ENCODE measurements at places on chromosomes 12 and 14.

DNA sequence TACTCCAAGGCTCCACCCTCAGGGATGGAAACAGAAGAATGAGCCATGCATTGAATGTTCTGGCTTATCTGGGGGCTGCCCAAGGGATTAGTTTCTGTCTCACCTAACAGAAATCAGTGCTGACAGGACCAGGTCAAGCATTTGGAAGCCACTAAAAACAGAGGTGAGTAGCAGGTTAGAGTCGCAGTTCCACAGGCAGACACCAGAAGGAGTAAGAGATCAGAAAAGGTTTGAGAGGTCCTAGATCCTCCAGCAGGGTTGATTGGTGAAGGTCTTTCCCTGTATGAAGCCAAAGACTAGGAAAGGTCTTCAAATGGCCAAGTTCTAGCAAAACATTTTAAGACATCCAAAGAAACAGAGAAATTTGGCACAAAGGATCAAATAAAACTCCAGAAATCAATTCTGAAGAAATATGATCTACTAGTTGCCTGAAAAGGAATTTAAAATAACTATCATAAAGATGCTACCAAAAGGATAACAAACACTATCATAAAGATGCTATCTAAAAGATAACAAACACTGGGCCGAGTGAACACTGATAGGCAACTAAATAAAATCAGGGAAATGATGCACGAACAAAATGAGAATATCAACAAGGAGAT lies 19.5 kb upstream of the TTC9 start:
- DNase-seq, result no peak

GRCh38 chr14:58946431-58946830 lies 242.0 kb upstream of the DAAM1 start:
- no peak for DNase-seq

GRCh38 chr12:46402941-46403718 lies 30.6 kb upstream of the SLC38A2 start:
- no peak for DNase-seq

GRCh38 chr12:108514468-108514972 lies 557 bp upstream of the FICD start:
- DNase-seq, result no peak

GRCh38 chr12:96466939-96467751 lies 22.2 kb upstream of the CFAP54 start:
- no peak for DNase-seq

GRCh38 chr12:92105676-92106075 lies 40.0 kb downstream of the BTG1 start:
- DNase-seq, result peak; percentile 54

GRCh38 chr14:54350203-54350602 lies 46.6 kb upstream of the CDKN3 start:
- DNase-seq, result no peak

DNA sequence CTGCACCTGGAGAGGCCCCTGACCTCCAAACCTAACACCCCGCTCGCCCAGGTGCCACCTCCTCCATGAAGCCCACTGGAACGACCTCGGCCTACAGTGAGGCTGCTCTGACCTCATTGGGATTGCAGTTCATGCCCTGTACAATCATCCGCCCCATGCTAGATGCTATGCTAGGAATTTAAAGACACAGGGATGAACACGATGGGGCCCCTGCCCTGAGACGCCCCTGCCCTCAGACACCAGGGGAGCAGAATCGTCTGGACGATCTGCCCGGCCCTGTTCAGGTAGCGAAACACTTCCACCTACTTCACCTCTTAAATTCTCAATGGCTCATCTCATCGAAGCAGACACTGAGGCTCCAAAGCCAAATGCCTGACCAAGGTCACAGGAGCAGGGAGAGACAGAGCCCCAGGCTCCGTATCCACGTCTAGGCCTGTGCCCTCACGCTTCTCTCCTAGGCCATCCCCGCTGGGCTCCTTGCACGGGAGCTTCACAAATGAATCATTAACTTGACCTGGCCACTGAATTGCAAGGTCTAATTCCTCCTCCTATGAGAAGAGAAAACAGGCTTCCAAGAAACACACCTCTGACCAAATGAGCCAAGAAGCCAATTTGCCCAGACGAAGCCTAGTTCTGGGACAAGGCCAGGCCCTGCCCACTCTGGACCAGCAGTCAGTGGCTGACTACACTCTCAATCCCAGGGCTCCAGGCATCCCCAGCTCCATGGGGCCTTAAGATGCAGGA lies 35.2 kb downstream of the SCARB1 start:
- no peak for DNase-seq

GRCh38 chr14:69153152-69153872 lies 393 bp upstream of the DCAF5 start:
- no peak for DNase-seq

GRCh38 chr14:78143489-78144145 lies 26.6 kb upstream of the NRXN3 start:
- DNase-seq, result no peak

DNA sequence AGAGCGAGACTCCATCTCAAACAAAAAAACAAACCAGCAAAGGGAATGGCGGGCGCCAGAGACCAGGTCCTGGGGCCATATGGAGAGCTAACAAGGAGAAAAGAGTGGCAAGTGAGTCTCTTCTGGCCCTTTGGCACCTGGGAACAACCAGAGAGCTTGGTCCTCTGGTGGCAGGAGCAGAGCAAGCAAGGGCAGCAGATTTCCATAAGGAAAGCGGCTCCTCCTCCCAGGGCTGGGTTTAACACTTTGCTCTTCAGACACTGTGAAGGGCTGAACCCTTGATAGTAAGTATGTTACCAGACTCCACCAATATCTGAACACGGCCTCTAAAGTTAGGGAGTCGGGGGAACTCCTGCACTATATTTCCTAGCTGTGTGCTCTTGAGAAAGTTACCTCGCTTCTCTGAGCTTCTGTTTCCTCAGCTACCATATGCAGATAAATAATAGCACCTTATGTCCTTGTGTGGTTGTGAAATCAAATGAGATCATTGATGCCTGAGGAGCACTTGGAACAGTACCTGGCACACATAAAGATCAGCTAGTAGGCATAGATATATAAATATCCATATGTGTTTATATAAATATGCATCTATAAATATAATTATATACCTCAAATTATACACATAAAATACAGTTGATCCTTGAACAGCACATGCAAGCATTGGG lies 33.4 kb upstream of the PLEKHG6 start:
- DNase-seq, result no peak

- no peak for DNase-seq
Observed at GRCh38 chr12:124621296-124621660, 53.9 kb upstream of the NCOR2 start.

- no peak for DNase-seq
Observed at GRCh38 chr12:43267818-43268217, 284.2 kb downstream of the ADAMTS20 start.

DNA sequence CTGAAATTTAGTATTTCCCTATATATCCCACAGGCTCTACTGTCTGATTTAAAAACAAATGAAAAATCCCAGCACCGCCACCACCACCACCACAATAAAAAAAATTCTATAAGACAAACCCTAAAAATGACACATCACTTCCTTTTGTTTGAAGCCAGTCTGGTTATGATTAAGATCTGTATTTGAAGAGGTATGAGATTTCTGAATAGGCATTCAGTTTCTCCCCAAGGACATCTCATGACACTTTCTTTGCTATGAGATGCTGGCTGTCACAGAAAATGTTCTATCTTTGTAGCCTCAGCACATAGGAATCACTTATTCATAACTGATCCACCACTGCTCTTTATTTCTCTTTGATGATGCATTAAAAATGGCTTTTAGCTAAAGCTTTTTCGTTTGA lies 1071.0 kb downstream of the SLC6A15 start:
- DNase-seq, result no peak

DNA sequence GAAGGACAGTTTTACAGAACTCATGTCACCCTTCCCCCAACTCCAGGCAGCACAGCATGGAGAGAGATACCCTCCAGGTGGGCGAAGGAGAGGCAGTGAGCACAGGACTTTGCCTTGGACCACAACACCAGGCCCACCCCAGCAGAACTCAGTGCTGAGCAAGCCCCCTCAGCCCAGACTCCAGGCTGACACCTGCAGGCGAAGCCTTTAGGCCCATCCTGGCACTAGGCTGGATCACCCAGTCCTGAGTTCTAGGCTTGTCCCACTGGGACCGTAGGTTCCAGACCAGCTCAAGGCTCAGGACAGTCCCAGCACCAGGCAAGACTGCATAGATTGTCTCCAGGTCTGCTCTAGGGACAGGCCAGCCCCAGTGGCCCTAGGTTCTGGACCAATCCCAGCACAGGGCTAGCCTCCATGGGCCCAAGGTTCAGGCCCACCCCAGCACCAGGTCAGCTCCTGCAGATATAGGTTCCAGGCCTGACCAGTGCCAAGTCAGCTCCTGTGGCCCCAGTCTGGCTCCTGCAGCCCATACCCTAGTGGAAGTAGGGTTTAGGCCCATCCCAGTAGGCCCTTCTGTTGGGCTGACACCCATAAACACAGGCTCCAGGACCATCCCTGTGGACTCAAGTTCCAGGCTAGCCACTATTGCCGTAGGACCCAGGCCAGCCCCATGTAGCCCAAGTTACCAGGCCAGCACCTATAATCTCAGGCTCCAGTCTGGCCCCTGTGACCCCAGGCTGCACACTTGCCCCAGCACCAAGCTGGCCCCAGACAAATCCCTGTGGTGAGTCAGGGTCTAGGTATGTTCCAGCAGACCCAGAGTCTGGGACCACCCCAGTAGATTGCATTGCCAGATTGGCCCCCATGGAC lies 9.4 kb downstream of the WASHC3 start:
- no peak for DNase-seq

DNA sequence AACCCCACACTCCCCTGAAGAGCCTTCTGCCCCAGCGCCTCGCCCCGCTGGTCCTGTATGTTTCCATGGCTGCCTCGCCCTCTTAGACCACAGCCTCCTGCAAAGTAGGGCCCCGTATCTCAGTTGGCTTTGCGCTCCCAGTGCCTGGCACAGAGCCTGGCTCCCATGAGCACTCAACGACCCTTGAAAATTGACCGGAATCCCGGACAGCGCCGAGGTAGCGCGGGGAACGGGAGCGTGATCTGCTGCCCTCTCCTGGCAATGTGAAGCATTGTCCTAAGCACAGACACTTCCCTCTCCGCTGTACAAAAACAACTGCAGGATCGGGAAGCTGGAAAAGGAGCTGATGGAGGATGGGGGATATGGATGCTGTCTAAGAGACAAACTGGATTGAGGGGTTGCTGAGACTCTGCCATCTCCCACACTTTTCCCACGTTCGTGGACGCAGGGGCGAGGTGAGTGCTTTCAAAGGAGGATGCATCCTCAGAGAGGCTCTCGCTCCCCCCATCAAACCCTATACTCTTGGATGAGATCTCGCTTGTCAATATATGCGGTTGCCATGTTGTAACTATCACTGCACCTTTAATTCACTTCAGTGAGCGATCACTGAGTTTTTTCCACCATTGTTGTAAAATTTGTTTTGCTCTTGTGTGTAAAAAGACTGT lies 10.7 kb upstream of the FKBP4 start:
- no peak for DNase-seq

- peak; percentile 11 for DNase-seq
Observed at GRCh38 chr12:51972422-51972812, 20.9 kb downstream of the ACVR1B start.

- no peak for DNase-seq
Observed at GRCh38 chr14:100017553-100017952, 47.7 kb upstream of the EVL start.

GRCh38 chr14:98900236-98900635 lies 371.8 kb downstream of the BCL11B start:
- no peak for DNase-seq

DNA sequence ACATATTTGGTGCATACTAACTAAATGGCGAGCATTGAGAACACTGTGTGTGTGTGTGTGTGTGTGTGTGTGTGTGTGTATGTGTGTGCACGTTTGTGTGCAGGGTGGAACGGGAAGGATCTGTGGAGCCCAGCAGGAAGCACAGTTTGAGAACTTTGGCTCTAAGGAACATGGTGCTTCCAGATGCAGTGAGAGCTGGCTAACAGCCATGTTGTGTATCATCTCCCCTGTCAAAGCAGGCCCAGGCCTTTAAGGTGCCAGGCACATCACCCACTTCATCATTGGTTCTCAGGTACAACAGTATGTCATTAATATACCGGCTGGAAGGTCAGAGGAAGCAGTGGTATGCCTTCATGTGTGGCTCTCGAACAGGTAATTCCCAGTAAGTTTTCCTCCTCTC lies 72.5 kb downstream of the SLC8A3 start:
- DNase-seq, result no peak

DNA sequence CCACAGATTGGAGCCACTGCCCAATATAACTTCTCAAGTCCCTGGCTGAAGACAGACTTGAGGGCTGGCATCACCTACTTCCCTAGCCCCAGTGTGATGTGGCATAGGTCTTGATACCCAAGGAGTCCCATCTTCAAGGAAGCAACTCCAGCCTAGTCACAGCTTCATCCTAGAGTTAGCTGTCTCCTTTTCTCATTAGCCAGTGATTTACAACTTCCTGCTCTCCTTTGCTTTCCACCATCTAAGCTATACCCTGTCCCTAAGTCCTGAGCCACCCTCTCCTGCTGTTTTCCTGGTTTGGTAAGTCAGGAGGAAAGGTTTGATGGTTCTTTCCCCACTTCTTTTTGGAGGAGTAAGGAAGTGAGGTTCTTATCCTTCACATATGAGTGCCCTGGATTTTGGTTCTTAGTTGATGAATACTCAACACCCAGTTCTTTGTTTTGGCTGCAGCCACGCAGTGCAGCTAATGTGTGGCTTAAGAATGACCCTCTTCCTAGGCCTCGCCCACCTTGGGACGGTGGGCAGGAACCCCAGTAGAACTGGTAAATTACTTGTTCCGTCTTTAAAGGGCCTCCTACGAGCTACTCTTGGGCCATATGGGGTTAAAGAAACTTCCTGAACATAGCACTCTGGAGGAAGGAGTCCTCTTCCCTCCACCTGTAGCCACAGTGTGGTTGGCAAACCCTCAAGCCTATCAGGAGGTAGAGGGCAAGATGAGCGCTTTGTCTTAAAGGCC lies 3.9 kb upstream of the GPX2 start:
- DNase-seq, result no peak

DNA sequence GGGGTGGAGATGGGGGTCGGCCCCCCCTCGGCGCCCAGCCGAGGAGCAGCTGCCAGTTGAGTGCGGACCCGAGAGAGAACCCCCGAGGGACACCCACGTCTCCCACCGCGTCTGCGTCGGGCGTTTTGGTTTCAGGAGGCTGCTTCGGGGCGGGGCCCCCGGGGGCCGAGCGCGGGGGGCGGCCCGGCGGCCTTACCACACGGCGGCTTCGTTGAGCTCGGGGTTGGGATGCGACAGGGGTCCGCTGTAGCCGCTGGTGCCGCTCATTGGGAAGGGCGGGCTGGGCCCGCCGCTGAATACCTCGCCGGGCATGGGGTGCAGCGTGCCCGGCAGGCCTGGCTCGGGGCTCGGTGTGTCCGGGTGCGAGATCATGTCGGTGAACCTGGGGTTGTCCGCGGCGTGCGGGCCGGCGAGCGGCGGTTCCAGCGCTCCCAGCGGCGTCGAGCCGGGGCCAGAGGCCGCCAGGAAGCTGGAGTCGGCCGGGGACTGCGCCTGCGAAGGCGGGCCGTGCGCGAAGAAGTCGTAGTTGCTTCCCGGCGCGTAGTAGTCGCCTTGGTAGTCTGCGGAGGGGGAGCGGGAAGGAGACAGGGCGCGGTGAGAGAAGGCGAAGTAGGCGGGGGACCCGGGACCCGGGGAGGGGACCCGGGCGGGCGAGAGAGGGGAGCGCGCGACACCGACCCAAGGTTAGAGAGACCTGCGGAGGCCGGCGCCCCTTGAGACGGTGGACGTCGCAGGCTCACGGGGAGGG lies 8.5 kb downstream of the LHX5 start:
- DNase-seq, result no peak

Measured in SIG-M5 (cell line).